ENCODE measurements at places on chromosomes 6 and 20. TPM values are rescaled to one million over a fixed set of nuclear protein-coding genes. Genes with fewer than 3 reads are reported as not detected.

The PROKR2 gene
- total RNA-seq, result not detected

GRCh38 chr20:25033265-25033923 is 24.5 kb downstream of the ACSS1 start:
- no peak for DNase-seq
- no peaks in the 10 kb centered on the region for H3K36me3 ChIP-seq
- H3K27ac ChIP-seq, result peak overlapping the region; percentile 70
- no peaks in the 10 kb centered on the region for H3K27me3 ChIP-seq
- H3K4me1 ChIP-seq, result peaks cover 59% of the 10 kb centered on the region

DNA sequence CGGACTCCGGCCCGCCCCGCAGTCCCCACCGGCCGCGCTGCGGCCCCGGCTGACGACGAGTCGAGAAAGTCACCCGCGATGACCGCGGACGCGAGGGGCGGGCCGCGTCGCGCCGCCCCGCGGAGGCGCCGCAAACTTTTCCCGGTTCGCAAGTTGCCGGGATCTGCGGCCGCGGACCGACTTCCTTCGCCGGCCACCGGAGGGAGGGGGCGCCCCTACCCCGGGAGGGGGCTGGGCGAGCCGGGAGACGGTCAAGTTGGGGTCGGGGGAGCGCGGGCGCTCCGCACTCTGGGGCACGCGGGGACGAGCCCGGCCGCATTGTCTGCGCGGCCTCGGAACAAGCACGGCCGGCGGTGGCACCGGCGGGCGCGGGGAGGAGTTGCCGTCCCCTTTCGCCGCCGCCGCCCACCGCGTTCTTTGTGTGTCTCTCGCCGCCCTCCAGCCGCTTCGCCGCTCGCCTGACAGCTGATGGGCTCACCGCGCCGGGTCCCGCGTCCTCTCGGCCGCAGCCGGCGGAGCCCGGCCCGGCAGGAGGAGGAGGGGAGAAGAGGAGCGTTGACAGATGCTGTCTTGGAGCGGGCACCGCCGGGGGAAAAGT is 131.6 kb downstream of the OGFRL1 start:
- peaks cover 36% of the 10 kb centered on the region for H3K27me3 ChIP-seq
- H3K4me1 ChIP-seq, result peaks cover 3% of the 10 kb centered on the region
- H3K4me3 ChIP-seq, result peak overlapping the region; percentile 58
- H3K27ac ChIP-seq, result peak overlapping the region; percentile 95

DNA sequence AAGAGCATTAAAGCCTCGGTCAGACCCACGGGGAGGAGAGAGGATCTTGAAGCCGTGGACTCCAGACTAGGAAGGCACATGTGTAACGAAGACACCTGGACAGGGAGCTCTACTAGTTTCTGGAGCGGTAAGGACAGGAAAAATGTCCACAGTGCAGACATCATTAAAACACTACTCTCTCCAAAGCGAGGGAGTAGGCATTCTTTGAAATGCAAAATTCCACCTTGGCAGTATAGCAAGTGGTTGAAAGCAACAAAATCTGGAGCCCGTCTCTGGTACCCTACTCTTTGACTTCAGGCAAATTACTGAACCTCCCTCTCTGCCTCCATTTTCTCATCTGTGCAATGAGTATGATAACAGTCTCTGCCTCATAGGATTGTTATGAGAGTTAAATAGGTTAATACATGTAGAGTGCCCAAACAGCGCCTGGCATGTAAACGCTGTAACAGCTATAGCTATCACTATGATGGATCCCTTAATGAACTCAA is 408 bp upstream of the CRIP3 start:
- H3K4me3 ChIP-seq, result no peak overlapping the region
- H3K4me1 ChIP-seq, result no peaks in the 10 kb centered on the region
- no peak overlapping the region for H3K27ac ChIP-seq
- H3K27me3 ChIP-seq, result peaks cover 12% of the 10 kb centered on the region
- no peak for DNase-seq
